Naive thymus-derived CD8-positive, alpha-beta T cell (primary cell): ENCODE measurements at places on chromosomes 3 and 15. TPM values are rescaled to one million over a fixed set of nuclear protein-coding genes. Genes with fewer than 3 reads are reported as not detected.
A peak's percentile ranks its signal among the peaks of the same experiment; 100 is the strongest.

DNA sequence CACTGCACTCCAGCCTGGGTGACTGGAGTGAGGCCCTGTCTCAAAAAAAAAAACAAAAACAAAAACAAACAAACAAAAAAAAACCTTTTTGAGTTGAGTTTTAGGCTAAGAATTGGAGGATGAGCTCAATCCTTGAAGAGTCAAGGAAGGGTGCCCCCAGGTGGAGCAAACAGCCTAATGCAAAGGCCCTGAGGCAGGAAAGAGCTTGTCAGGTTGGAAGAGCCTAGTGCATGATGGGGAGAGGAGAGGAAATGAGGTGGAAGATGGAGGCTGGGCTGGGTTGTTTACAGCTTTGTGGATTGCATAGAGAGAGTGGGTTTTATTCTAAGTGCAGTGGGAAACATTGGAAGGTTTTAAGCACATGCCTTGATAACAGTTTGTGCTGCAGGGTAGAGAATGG is 2.1 kb upstream of the SNX22 start:
- no peak overlapping the region for H3K4me3 ChIP-seq
- no peak for DNase-seq
- peaks cover 36% of the 10 kb centered on the region for H3K4me1 ChIP-seq
- no peaks in the 10 kb centered on the region for H3K27me3 ChIP-seq

GRCh38 chr3:106341087-106341486 is 472.3 kb upstream of the CBLB start:
- no peak overlapping the region for H3K27ac ChIP-seq
- no peaks in the 10 kb centered on the region for H3K36me3 ChIP-seq
- peaks cover 28% of the 10 kb centered on the region for H3K4me1 ChIP-seq

DNA sequence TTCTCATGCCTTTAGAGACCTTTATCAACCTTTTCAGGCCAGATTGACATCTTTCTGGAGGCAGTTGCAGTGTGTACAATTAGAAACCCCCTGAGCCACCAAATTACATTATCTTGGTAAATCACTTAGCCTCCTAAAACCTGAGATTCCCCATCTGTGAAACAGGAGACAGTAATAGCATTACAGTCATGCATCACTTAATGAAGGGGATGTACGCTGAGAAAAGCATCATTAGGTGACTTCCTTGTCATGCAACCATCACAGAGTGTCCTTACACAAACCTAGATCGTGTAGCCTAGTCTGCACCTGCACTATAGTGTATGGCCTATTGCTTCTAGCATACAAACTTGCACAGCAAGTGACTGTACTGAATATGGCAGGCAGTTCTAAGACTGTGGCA is 400.8 kb upstream of the CNTN3 start:
- H3K4me1 ChIP-seq: no peaks in the 10 kb centered on the region
- DNase-seq: no peak

DNA sequence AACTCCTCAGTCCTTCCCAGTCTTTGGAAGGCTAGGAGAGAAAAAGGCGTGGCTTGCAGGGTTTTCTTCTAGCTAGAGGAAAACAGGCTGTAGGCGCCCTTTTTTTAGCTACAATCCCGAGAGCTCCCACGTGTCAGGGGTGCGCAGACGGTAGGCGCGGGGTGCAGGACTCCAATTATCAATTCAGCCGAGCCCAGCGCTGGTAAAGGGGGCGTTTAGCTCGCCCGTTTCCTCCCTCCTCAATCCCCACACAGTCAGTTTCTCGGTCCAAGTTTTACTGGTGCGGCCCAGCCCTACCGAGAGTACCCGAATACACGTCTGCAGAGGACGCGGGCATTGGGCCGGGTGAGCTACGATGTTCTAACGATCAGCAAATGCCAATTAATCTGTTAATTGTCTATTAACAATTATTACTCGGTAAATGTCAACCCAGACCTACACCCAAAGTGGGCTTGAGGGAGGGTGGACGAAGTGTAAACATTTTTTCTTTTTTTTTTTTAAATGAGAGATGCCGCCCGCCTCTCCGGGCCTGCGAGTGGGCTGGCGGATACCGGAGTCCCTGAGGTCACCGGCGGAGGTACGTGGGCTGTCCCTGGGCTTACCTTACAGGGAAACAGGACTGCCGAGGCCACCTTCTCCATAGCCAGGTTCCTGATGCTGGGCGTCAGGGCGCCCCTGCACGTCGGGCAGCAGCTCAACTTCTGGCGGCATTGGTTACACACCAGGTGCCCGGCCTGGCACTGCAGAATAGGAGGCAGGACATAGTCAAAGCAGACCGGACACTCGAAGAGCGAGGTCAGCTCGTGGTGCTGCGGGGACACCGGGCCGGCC is 923 bp downstream of the SIAH2 start:
- H3K4me1 ChIP-seq: peaks cover 64% of the 10 kb centered on the region
- no peaks in the 10 kb centered on the region for H3K27me3 ChIP-seq
- H3K36me3 ChIP-seq: no peaks in the 10 kb centered on the region
- DNase-seq: peak; percentile 32
- peak overlapping the region; percentile 97 for H3K27ac ChIP-seq

DNA sequence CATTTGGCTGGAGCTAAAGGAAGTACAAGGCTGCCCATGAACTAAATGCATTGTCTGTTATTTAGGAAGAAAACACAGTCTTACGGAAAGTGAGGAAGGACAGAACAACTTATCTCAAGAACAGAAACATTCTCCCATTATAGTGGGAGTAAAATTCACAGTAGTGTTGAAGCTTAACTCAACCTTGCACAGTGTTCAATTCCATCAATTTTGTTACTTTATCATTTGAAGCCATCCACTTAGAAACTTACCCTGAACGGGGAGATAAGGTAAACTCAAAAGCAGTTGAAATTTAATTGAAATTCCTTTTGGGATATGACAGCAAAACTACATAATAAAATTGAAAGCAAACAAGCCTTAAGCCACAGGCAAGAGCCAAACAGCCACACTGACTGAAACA is 186.9 kb downstream of the PCCB start:
- H3K4me3 ChIP-seq: no peak overlapping the region
- no peak overlapping the region for H3K27ac ChIP-seq
- H3K4me1 ChIP-seq: peaks cover 3% of the 10 kb centered on the region
- peaks cover 19% of the 10 kb centered on the region for H3K36me3 ChIP-seq
- H3K27me3 ChIP-seq: no peaks in the 10 kb centered on the region
- no peak for DNase-seq

DNA sequence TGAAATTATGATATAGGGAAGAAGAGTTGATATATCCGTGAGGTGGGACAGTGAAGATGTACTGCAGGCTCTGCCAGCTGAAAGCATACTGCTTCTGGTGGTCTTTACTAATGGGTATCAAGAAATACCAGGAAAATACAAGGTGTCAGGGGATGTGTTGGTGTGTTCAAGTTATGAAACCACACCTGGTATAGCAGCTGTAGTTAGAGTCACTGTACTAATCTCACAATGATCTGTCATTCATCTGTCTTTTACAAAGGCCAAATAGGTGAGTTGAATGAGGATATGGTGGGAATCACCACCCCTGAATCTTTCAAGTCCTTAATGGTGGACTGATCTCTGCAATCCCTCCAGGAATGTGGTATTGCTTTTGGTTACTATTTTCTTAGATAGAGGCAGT is 152.7 kb downstream of the NFKBIZ start:
- H3K4me3 ChIP-seq: no peak overlapping the region
- no peak overlapping the region for H3K27ac ChIP-seq
- no peaks in the 10 kb centered on the region for H3K36me3 ChIP-seq
- H3K27me3 ChIP-seq: no peaks in the 10 kb centered on the region

DNA sequence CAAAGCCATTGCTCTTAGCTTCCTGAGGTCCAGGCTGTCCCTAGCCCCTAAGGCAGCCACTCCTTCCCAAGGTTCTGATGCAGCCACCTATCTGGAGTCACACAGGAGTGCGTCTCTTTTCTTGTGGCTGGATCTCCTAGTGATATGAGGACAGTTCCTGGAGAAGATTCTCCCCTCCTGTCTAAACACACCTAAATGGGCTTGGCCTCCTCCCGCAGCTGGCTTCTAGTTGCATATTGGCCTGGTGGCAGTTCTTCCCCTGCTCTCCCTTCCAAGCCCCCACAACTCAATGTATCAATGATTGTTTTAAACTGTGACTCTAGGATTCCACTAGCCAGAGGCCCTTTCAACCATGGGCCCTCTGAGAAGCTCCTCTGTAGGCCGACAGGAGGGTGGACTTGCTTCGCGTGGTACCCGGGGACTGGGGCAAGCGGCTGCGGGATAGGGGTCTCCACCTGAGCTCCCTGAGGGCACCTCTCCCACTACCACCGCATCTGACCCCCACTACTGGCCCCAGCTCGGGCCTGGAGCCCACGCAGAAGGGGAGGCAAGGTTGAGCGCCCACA is 1.4 kb downstream of the ITGA11 start:
- no peak overlapping the region for H3K4me3 ChIP-seq
- H3K27ac ChIP-seq: no peak overlapping the region
- DNase-seq: no peak
- no peaks in the 10 kb centered on the region for H3K36me3 ChIP-seq
- H3K4me1 ChIP-seq: peaks cover 7% of the 10 kb centered on the region

- no peak overlapping the region for H3K27ac ChIP-seq
- DNase-seq: no peak
- no peaks in the 10 kb centered on the region for H3K27me3 ChIP-seq
- no peaks in the 10 kb centered on the region for H3K4me1 ChIP-seq
- H3K36me3 ChIP-seq: no peaks in the 10 kb centered on the region
- no peak overlapping the region for H3K4me3 ChIP-seq
Measured at GRCh38 chr3:3646934-3647333, 152.3 kb upstream of the LRRN1 start.

GRCh38 chr3:131031660-131032059 is 5.0 kb downstream of the NEK11 start:
- H3K4me3 ChIP-seq: no peak overlapping the region
- H3K27ac ChIP-seq: no peak overlapping the region
- no peaks in the 10 kb centered on the region for H3K27me3 ChIP-seq
- peaks cover 4% of the 10 kb centered on the region for H3K4me1 ChIP-seq
- DNase-seq: no peak

- H3K27ac ChIP-seq: no peak overlapping the region
- no peak for DNase-seq
Measured at GRCh38 chr15:64530472-64530871, 70.1 kb downstream of the ZNF609 start.

GRCh38 chr15:70299931-70300869 is 202.5 kb upstream of the TLE3 start:
- DNase-seq: peak; percentile 4
- no peaks in the 10 kb centered on the region for H3K36me3 ChIP-seq
- H3K27ac ChIP-seq: peak overlapping the region; percentile 82
- H3K4me1 ChIP-seq: peaks cover 2% of the 10 kb centered on the region
- H3K4me3 ChIP-seq: no peak overlapping the region

GRCh38 chr3:38101811-38102443 is 35.0 kb downstream of the ACAA1 start:
- H3K36me3 ChIP-seq: peaks cover 3% of the 10 kb centered on the region
- no peak overlapping the region for H3K4me3 ChIP-seq
- DNase-seq: no peak
- peaks cover 2% of the 10 kb centered on the region for H3K27me3 ChIP-seq

GRCh38 chr3:104992676-104993075 is 374.0 kb upstream of the ALCAM start:
- no peak overlapping the region for H3K27ac ChIP-seq
- H3K27me3 ChIP-seq: no peaks in the 10 kb centered on the region
- no peaks in the 10 kb centered on the region for H3K4me1 ChIP-seq
- H3K4me3 ChIP-seq: no peak overlapping the region

DNA sequence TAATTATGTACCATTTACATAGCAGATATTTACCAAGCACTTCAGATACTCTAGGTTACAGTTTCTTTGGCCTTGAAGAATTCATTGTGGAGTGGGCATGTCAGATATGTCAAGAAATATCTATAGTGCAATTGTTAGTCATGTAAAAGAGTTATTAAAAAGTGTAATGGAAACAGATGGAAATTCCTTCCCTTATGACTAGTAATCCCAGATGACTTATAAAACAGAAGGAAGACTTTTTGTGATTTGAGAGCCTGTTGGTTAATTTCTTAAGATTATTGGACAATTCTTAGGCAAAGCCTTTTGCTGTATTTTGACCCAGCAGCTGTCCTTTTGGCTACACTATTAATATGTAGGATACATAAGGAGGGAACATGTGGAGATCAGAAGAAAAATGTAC is 708.9 kb upstream of the NECTIN3 start:
- H3K4me3 ChIP-seq: no peak overlapping the region
- no peaks in the 10 kb centered on the region for H3K27me3 ChIP-seq
- no peak for DNase-seq
- no peak overlapping the region for H3K27ac ChIP-seq
- no peaks in the 10 kb centered on the region for H3K4me1 ChIP-seq
- no peaks in the 10 kb centered on the region for H3K36me3 ChIP-seq

DNA sequence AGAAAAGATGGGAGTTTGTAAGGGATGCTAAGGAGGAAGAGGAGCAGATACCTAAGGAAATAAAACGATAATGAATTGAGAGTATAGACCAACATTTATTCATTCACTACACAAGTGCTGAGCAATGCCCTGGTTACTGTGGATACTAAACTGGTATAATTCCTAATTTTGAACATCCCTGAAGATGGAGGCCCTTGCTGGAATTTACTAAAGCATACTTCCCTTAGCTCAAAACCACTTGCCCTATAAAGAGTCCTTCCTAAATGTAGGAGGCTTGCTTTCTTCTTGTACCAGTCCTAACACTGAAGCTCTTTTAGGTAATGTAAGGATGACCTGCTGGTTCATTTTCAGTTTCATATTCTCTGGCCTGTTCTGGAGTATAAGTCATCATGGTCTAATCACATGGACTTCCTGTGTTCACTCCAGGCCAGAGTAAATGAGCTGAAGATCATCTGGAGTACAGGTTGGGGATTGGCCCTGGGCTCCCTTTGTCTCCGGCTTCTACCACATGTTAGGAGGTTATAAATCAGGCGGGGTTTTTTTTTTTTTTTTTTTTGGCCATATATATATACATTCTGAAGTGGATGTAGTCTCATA is 40.1 kb upstream of the MTMR10 start:
- H3K4me1 ChIP-seq: no peaks in the 10 kb centered on the region
- H3K36me3 ChIP-seq: no peaks in the 10 kb centered on the region
- H3K4me3 ChIP-seq: no peak overlapping the region
- no peak overlapping the region for H3K27ac ChIP-seq

DNA sequence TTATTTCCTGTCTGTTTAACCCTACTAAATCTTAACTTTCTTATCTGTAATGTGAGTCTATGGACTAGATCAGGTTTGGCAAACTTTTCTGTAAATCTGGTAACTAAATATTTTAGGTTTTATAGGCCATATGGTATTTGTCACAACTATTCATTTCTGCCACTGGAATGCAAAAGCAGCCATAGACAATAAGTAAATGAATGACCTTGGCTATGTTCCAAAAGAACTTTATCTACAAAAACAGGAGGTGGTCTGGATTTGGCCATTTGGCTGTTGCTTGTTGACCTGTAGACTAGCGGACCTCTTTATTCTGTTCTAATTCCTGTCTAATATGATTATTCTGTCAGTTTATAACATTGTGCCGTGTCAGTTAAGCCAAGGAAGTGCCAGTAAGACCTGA is 314.2 kb downstream of the LPP start:
- H3K27me3 ChIP-seq: no peaks in the 10 kb centered on the region
- no peaks in the 10 kb centered on the region for H3K4me1 ChIP-seq
- H3K4me3 ChIP-seq: no peak overlapping the region
- DNase-seq: no peak
- H3K36me3 ChIP-seq: peaks cover 15% of the 10 kb centered on the region

- DNase-seq: no peak
- no peaks in the 10 kb centered on the region for H3K4me1 ChIP-seq
- H3K27ac ChIP-seq: peak overlapping the region; percentile 78
- peaks cover 6% of the 10 kb centered on the region for H3K36me3 ChIP-seq
- no peaks in the 10 kb centered on the region for H3K27me3 ChIP-seq
- no peak overlapping the region for H3K4me3 ChIP-seq
Measured at GRCh38 chr3:44412365-44412764, 65.1 kb downstream of the ZNF445 start.

USF3 gene
- total RNA-seq: 23.6 TPM

AGBL1 gene
- total RNA-seq: not detected

HGD gene
- 5.5 TPM for total RNA-seq

TMEM158 gene
- 0.22 TPM for total RNA-seq

VIPR1 gene
- 122 TPM for total RNA-seq
